NCI-H2081 (cell line): ENCODE measurements at places on chromosomes 7 and 10.

GRCh38 chr10:36336315-36336714, 694.2 kb upstream of the FZD8 start:
- no peak for DNase-seq

DNA sequence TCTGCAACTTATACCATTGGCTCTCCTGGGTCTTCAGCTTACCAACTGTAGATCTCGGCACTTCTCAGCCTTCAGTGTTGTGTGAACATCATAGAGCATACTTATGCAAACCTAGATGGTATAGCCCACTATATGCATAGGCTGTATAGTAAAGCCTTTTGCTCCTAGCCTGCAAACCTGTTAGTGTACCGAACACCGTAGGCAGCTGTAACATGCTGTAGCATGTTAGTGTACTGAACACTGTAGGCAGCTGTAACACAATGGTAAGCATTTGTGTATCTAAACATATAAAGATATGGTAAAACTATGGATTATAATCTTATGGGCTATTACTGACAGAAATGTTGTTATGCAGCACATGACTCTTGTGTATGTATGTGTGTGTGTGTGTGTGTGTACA, 256.9 kb downstream of the WDR11 start:
- DNase-seq = no peak

DNA sequence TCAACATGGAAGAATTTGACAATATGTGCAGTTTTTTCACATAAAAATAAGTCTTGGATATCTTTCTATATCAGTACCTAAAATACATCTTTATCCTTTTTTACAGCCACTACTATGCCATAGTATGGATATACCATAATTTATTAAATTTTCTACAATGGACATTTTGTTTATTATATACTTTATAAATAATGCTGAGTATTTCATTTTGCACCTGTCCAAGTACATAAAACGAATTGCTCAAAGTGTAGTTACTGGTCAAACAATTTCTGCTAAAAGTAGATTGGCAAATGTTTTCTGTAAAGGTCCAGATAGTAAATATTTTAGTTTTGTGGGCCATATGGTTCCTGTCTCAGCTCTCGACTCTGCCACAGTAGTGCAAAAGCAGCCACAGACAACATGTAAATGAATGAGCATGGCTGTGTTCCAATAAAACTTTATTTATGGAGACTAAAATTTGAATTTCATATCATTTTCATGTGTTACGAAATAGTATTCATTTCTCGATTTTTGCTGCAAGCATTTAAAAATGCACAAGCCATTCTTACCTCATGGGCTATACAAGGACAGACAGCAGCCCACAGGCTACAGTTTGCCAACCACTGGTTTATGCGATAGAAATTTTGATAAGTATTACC, 96.9 kb upstream of the STEAP1B start:
- DNase-seq = no peak

DNA sequence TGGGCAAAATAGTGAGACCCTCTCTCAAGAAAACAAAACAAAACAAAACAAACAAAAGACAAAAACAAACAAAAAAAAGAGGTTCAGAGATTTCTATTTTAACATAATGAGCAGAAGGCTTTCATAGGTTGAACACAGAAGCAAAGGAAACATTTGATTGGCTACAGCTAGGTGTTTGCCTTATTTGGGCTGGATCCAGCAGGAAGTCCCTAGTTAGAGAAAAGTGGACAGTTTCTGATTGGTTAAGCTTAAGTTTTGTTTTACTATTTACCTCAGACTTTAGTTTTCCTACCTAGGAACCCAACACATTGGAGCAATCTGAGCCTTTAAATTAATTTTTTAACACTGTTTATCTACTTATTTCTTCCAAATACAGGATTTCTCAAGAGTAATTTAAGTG, 566.5 kb upstream of the PCDH15 start:
- DNase-seq = no peak

- no peak for DNase-seq
Measured at GRCh38 chr7:38889079-38889478, 19.9 kb downstream of the VPS41 start.

DNA sequence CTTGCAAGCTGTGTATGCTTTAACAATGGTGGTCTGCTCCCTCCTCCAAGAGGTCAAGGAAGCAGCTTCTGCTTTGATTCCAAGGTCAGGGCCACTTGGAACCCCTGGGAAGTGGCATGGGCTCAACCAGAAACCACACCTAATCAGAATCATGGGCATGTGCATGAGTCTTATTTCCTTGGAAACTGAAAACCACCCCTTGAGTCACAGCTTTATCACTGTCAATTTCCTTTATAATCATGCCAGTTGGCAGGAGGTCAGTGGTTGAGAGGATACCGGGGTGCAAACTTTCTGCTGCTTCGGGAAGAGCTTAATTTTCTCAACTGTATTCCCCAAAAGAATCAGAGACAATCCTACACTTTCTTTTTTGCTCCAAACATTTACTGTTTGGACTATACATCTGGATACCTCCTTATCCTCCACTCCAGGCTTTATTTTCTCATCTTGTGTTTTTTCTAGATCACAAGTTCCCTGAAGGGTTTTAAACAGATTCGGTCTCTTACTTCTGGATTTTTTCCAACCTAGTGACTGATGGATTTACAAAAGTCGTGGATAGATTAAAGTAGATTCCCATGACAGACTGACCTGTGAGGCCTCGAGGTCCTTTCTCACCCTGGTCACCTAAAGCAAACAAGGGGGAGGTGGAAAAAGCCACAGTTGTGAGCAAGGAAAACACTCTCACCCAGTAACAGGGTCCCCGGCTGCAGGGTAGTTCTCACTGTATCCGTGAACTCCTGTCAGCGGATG, 36.0 kb downstream of the COL17A1 start:
- no peak for DNase-seq

DNA sequence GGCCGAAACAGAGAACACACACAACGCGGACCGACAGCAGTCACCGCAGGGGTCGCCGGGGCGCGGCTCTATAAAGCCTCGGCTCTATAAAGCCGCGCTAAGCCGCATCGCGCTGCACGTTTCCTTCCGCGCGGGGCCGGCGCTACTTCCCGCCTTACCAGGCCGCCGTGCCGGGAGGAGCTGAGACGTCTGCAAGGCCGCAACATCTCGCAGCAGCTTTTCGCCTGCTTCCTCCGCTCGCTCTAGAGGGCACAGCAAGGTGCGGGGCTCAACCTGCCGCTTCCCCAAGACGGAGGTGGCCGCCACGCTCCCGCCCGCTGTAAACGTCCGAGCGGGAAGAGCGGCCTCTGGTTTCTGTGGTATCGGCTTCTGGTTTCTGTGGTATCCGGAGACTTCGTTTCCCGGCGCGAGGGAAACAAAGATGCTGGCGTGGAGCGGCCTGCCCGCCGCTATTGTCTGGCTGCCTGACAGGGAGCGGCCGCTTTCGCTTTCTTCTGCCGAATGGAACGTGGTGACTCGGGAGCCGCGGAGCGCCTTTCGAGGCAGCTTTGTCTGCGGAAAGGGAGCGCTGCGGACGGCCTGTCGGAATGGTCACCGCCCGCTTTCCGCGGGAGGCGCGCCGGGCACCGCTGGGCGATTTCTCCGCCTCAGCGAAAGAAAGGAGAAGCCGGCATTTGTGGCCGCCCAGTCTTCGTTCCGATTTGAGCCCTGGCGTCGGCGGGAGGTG, 91.8 kb downstream of the SPAG6 start:
- DNase-seq = peak; percentile 57
